ENCODE measurements at places on chromosomes 3 and 15.

GRCh38 chr3:42602961-42603360 is 2.5 kb downstream of the NKTR start:
- DNase-seq, result no peak

GRCh38 chr3:170572665-170573253 is 13.1 kb downstream of the SLC7A14 start:
- no peak for DNase-seq

DNA sequence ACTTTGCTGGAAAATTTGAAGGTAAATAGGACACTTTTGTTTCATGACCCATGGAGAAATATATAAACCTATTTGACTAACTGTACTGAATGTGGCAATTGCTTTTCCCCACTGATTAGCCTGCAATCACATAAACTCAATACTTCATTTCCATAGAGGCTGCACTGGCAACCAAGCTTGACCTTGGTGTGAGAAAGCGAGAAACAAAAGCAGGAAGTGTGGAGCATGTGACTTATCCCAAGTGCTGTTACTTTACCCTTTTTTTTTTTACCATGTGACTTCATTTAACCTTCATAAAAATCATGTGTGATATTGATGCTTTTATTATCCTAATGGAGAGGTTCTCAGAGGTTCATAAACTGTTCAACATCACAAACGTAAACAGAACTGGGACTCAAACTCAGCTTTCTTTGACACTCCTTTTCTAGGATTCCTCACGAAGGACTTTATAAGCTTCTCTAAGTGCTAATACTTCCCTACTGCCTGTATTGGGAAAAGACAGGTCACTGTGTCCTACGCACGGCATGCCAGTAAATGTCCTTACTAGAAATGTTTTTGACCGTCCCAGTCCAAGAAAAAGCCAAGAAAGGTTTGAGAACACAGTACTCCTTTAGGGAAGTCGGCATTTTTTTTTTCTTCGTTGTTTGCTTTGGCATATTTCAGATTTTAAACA is 34.9 kb upstream of the ZNF385D start:
- no peak for DNase-seq

DNA sequence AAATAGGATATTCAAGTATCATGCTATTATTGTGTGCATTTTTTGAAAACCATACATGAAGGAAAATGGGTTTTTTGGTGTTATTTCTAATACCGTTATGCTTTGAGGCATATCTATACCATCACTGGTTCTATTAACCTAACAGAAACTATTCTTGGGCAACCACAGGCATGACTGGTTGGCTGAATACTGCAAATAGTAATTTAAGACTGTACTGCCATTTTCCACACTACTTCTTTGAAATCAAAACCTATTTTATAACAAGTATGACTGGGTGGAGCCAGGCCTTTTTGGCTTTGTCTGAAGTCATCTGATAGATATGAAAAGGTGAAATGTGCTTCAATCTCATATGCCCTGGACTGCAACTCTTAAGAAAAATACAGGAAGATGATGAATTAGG is 115.1 kb downstream of the ULK4 start:
- DNase-seq, result no peak

DNA sequence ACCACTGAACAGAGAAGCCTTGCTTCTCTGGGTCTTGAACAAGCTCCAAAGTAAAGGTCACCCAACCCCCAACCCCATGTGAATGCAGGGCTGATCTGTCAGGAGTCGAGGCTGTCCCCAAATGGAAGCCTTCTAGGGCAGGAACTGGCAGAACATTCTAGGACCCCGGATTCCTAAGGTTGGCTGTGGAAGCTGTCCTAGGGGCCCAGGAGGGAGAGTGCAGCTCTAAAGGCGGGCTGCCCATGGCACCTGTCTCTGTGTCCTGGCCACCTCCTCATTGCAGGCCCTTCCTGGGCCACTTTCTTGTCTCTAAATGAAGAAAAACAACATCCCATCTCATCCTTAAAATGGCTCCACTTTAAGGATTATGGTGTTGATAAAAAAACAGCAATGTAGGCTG is 53.6 kb upstream of the SEC61A1 start:
- no peak for DNase-seq

DNA sequence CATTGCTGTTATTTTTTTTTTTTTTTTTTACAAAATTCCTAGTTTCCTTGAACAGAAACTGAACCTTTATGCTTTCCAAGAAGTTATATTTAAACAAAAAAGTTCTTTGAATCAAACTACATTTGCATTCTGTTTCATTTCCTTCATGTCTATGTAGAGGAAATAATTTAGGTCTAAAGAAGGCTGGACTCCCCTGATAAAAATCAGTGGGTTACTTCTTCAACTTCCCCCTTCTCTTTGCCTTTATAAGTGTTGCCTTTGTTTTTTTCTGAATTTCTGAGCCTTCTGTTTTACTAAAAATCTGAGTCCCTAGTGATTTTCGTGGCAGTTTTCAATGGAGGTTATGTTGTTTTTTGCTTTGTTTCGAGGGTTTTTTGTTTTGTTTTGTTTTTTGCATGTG is 152.8 kb downstream of the CHDH start:
- DNase-seq, result no peak

DNA sequence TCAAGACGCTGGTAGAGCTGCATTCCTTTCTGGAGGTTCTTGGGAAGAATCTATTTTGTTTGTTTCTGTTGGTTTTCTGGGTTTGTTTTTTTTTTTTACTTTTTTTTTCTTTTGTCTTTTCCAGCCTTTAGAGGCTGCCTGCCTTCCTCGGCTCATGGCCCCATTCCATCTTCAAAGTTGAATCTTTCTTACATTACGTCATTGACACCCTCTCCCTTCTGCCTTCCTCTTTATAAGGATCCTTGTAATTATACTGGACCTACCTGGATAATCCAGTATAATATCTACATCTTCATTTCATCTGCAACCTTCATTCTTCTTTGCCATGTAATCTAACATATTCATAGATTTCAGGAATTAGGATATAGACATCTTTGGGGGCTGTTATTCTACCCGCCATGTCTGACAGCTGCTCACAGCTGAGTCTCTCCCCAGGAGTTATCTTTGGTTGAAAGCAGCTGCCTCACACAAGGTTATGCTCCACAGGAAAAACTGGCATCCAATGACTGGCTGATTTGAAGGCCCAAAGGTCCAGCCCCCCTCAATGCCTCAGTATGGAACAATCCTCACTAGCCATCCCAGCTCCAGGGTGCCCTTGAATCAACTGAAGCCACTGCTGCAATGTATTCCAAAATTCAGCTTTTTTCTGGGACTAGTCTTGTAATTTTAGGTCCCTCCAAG is 38.4 kb upstream of the THBS1 start:
- no peak for DNase-seq

- DNase-seq, result no peak
Observed at GRCh38 chr15:68057034-68057433, 2.9 kb downstream of the PIAS1 start.

GRCh38 chr15:35657679-35658311 is 111.8 kb upstream of the DPH6 start:
- no peak for DNase-seq

- DNase-seq, result no peak
Observed at GRCh38 chr3:21508246-21508645, 242.8 kb downstream of the ZNF385D start.

DNA sequence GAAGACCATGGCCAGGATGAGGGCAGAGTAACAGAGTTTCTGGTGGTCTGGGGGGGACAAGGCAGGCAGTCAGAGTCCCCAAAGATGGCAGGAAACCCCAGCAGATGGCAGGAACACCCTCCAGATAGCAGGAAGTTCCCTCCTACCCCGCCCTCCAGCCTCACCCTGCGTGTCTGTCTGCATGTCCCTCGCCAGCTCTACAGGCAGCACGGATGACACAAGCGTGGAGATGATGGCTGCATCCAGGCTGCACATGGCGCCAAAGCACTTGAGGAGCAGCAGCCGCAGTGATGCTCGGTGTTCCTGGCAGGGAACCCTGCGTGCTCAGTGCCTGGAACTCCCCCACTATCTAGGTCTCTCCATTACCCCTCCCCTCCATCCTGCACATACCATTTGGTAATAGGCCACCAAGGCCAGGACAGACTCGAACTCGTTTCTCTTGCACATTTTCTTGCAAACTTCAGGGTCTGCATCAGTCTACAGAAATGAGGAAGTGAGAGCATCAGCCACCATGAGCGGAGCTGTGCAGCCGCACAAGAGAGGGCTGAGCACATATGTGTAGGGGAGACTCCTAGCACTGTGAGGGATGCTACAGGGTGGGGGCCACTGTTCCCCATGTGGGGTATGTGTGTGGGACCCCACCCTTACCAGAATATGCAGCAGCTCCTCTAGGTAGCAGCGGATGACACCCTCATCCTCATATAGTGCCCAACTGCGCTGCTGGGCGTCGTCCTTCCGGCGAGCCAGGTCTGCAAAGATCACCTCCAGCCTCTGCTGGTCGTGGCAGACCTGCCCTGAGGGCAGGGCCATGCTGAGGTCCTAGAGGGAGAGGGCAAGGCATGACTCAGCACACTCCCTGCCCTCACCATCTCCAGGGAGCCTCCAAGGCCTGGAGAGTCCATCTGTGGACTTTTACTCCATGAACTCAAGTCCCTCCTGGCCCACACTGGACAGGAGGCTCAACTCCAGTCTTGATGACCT is 6.0 kb downstream of the NCKIPSD start:
- no peak for DNase-seq

- no peak for DNase-seq
Observed at GRCh38 chr3:13500133-13500885, 20.2 kb downstream of the HDAC11 start.

- DNase-seq, result no peak
Observed at GRCh38 chr15:58548308-58549012, 116.7 kb downstream of the LIPC start.

GRCh38 chr3:46913644-46914043 is 36.1 kb downstream of the PTH1R start:
- no peak for DNase-seq

GRCh38 chr3:159911664-159912037 is 77.0 kb upstream of the IL12A start:
- DNase-seq, result no peak

DNA sequence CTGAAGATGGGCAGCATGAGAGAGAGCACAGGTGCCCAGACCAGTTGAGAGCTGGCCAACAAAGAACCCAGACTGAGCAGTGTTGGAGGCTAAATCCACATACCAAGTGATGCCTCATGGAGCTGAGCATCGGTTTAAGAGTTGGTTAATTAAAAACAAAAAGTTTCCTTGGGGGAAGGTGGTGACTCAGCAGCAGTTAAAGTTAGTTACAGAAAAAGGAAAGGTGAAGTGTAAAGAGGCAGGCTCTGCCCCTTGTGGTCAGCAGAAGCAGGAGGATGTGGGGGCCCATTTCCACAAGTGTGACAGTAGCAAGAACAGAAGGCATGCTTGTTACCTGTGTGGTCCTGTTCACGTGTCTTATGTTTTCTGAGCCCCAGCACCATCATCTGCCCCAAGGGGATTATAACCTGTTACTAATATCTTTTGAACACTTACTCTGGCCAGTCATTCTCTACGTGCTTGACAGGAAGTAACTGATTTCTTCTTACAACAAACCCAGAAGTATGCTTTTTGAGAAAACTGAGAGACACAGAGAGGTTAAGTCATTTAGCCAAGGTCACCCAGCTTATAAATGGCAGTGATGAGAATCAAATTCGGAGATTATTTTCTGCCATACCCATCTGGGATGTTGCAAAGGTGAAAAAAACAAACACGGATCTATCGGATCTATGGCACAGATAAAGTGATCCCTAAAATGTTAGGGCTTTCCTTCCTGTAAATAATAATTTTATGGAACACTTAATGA is 91.0 kb downstream of the EPHB1 start:
- DNase-seq, result no peak

Measured in activated T-helper 1 cell treated with anti-CD3 and anti-CD28 coated beads, Interleukin-2, amount 50 U/mL, for 16 hours (primary cell).